ENCODE measurements at places on chromosomes 3 and 15.

GRCh38 chr3:82001276-82001923 is 240.0 kb upstream of the GBE1 start:
- DNase-seq, result no peak

DNA sequence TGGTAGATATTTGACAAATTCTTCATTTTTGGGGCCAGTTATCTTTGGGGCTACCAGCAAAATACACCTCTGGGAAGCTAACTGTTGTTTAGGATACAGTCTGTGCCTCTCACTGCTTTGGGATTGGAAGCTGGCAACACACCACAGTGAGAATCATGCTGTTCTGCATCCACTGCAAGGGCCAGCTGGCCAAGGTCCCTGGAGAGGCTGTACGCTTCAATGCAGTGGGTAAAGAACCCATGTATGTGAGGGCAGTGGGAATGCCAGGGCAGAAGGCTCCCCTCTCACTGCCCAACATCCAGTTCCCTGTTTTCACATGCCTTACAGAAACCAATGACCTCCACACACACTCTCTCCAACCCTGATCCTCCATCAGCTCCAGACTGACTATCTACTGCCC is 20.1 kb downstream of the ZDHHC3 start:
- DNase-seq, result no peak

- DNase-seq, result no peak
These were observed 388.3 kb upstream of the IL12A start for GRCh38 chr3:159600291-159600690.

DNA sequence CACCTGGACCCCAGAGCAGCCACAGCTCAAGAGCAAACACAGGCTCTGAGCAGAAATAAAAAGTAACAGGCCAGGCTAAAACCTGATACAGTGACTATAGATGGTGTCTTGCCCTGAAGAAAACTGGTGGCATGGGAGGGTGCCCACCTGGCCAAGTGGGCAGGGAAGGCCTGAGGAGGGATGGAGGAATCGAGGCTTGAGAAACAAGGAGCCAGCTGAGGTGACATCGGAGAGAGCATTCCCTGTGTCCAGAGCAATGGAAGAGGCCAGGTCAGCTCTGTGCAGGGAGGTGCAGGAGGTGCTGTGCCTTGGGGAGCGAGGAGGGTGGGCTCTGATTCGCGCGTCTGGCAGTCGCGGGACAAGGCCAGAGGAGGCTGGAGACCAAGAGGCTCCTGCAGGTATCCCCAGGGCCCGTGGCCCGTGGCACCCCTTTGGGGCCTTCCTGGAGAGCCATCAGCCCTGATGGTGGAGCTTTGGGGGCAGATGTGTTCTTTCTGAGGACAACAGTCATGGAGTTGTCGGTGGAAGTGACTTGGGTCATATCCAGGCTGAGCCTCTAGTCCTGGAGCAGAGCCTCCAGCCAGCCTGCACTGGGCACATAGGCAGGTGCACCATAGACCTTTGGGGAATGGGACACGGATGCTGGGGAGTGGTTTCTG is 56.1 kb downstream of the PLXNA1 start:
- DNase-seq, result no peak

DNA sequence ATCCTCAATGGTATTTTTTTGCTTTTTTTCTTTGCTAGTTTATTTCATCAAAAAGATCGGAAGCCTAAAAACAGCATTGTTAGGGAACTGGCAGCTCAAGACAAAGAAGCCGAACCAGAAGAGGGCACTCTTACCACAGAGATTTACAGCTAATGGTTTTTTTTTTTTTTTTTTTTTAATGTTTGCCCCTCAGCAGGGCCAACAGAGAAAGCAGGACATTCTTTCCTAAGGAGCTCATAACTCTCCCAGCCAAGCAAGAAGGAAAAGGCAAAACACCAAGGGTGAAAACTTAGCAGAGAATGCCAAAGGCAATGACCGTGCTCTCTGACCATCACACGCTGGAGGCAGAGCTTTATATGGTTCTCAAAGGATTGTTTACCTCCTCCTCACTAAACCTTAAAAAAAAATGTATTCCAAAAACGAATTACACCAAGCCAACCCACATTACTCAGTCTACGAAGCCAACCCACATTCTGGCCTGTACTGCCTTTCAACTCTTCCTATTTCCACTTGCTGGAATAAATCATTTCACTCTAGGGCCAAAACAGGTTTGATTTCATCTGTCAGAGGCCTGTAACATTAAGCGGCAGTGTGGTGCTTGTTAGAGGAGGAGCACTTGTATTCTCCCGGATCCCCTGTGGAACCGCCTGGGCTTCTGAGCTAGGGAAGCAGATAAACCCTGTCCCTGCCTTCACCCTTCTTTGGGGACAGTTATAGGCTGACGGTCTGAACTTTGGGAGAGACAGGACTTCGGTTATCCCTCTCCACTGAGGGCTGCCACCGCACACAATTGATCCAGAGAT is 35.6 kb upstream of the GYG1 start:
- DNase-seq, result no peak

All from NK-92 treated with Interleukin-12 subunit alpha and Interleukin-12 subunit beta, amount 100 ng/mL, for 24 hours (cell line).